ENCODE measurements at places on chromosomes 1 and 21. TPM values are rescaled to one million over a fixed set of nuclear protein-coding genes. Genes with fewer than 3 reads are reported as not detected.

- no peak for ATAC-seq
Observed at GRCh38 chr1:201096041-201096461, 16.2 kb downstream of the CACNA1S start.

DNA sequence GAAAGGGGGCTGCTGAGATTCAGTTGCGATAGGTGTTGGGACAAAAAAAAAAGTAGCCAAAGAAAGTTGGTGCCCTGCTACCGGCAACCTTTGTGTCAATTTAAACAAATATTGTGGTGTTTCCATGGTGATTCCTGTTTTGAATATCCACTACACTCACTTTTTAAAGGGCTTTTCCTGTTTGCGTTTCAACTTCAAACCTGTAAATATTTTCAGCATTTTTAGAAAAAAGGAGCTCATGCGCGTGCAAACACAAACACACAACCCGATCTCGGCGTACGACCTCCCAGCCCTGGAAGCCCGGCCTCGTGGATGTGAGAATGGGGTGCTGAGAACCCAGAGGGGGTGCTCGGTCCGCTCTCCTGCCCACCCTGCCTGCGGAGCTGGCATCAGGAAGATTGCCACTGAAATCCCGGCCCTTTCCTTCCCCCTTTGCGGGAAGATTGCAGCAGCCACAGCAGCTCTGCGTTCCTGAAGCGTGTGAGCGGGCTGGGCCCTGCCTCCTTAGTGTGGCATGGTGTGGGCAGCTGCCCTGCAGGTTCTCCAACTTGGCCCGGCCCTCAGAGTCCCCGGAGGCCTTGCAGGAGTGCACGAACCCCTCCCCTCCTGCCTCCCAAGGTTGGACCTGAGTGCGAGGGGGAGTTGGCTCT lies 34.8 kb downstream of the CASZ1 start:
- ATAC-seq = no peak

AMY1B gene
- total RNA-seq = not detected

DNA sequence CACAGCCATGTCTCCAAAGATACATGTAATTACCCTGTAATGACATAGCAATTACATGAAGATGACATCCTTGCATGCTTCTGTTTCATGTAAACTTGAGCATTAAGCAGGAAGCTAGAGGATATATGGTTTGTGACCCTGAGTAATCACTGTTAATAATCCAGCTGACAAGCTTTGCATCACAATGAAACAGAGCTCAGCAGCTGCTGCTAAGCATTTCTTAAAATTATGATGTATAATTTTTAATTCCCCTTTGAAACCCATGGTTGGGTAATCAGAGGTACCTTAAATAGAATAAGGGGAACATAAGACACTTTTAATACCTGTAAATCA lies 293.5 kb downstream of the NTNG1 start:
- no peak for ATAC-seq

SPRR3 gene
- total RNA-seq = not detected

GRCh38 chr1:87497380-87498203 lies 168.9 kb downstream of the LMO4 start:
- no peak for ATAC-seq

- no peak for ATAC-seq
Observed at GRCh38 chr1:35768350-35769187, 1.2 kb downstream of the CLSPN start.

DNA sequence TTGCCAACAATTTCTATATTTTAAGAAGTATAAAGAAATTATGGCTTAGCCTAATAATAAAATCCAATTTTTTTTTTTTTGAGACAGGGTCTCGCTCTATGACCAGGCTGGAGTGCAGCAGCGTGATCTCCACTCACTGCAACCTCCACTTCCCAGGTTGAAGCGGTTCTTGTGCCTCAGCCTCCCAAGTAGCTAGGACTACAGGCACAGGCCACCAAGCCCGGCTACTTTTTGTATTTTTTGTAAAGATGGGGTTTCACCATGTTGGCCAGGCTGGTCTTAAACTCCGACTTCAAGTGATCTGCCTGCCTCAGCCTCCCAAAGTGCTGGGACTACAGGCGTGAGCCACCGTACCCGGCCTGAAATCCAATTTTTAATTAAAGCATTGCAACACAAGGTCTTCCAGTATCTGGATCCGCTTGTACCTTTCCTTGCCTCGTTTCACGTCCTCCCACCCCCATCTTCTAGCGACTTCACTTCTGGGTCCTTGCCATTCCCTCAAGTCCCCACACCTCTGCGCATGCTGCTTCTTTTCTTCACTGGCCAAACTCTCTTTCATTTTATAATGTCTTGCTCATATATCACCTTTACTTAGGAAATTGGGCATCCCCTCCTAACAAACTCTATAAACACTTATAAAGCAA lies 2.3 kb downstream of the FUBP1 start:
- ATAC-seq = no peak

- ATAC-seq = no peak
Observed at GRCh38 chr1:20648438-20648837, 12.7 kb downstream of the DDOST start.

DNA sequence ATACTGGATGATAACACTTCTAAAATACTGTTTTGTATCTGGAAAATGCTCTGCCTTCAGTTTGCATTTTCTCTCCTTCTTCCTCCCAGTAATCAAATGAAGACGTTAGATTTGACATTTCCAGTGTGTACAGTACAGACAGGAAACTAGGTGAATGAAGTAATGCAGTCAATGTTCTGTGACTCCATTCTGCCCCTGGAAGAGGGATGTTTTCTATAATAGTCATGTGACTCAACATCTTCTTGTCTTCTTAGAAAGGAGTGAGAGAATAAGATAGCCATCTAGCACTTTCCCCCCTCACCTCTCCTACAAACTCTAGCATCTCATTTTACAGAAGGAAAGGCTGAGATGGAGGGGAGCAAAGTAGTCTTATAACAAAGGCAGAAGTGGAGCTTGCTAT lies 77.6 kb downstream of the DDR2 start:
- no peak for ATAC-seq

GRCh38 chr1:213119794-213120193 lies 68.8 kb downstream of the RPS6KC1 start:
- ATAC-seq = no peak

DNA sequence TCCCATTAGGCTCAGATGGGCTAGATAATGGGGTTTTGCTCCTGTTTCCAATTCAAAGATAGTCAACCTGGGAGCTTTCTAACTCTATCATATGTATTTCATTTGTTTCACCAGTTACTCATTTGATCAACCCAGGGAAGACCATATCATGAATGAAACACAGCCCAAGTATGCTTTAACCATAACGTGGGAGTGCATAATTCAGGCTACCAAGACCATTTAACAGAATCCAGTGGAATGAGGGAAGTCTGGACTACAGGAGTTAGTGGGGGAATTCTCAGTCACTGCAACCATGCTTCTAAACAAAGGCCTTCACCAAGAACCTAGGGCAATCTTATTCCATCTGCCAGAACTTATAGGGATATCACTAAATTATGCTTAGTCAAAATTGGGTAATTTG lies 15.0 kb upstream of the SLC16A1 start:
- no peak for ATAC-seq

GRCh38 chr1:246280551-246280950 lies 226.5 kb downstream of the SMYD3 start:
- ATAC-seq = no peak

- no peak for ATAC-seq
Observed at GRCh38 chr1:29460041-29460610, 223.8 kb downstream of the PTPRU start.

FCRL6 gene
- total RNA-seq = not detected

- peak; percentile 2 for ATAC-seq
Observed at GRCh38 chr1:185159966-185160365, 3.0 kb downstream of the SWT1 start.

DNA sequence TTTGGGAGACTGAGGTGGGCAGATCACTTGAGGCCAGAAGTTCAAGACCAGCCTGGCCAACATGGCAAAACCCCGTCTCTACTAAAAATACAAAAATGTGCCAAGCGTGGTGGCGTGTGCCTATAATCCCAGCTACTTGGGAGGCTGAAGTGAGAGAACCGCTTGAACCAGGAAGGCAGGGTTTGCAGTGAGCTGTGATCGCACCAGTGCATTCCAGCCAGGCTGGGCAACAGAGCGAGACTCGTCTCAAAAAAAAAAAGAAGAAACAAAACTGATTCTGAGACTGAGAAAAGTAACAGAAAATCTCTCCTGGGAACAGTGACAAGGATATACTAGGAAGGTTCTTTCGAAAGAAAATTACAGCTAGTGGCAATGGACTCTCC lies 20.9 kb downstream of the USP48 start:
- ATAC-seq = no peak

GNAT2 gene
- 0.32 TPM for total RNA-seq

DNA sequence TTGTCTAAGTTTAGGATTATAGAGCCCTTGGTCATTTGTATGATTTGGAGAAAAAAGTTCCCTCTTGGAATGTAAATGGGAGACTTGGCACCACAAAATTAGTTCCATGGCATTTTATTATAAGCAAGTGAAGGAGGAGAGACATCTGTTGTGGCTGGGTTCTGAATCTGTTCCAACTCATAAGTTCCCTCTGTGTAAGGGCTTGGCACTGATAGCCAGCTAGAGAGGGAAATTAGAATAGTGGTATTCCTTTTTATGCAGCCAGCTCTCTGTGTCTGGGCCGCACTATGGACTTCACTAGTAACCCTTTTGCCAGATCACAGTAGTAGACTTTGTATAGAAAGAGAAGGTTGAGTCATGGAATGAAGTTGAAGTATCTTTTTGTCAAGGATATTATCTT lies 31.1 kb downstream of the GNAI3 start:
- ATAC-seq = no peak

GRCh38 chr1:108569097-108569728 lies 9.3 kb downstream of the EEIG2 start:
- no peak for ATAC-seq

GRCh38 chr1:17826165-17826488 lies 71.0 kb downstream of the ACTL8 start:
- ATAC-seq = no peak

DNA sequence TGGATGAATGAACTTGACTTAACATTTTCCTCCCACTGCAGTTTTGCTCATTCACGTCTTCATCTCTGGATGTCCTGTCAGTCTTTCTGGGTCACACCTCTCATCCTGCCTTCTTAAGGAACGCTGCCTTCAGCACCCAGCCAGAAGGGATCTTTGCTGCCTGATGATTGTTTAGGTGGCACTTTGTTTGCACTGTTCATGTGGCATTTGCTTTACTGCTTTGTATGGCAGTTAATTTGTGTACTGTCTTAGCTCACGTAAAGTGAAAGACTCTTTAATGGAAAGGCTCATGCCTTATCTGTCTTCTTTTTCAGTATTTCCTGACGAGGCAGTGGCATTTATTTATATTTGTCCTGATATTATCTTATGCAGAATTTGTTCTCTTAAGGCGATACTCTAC lies 4.9 kb downstream of the MIA3 start:
- no peak for ATAC-seq

GRCh38 chr1:222785529-222785928 lies 29.3 kb upstream of the DISP1 start:
- no peak for ATAC-seq

DNA sequence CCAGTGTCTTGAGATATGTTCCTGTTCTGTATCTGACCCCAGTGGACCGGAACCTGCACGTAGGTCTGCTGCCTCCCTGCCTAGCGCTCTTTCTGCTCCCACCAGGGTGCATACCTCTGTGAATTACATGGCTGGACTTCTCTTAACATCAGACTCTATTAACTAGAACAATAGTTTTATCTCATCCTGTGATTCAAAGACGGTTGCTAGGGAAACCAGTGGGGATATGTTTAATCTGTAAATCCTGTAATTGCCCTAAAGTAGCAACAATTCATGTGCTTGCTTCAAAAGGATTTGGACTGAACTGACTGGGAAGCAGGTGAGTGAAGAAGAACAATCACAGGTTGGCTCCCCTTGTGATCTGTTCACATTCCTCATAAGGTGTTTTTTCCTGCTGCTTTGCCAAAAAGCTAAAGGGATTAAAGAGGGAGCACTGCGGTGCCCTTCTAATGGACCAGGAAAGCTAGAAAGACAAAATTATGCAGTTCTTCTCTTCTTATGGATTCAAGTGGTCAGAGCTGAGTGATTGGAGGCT lies 52.7 kb upstream of the DIRAS3 start:
- ATAC-seq = no peak

DNA sequence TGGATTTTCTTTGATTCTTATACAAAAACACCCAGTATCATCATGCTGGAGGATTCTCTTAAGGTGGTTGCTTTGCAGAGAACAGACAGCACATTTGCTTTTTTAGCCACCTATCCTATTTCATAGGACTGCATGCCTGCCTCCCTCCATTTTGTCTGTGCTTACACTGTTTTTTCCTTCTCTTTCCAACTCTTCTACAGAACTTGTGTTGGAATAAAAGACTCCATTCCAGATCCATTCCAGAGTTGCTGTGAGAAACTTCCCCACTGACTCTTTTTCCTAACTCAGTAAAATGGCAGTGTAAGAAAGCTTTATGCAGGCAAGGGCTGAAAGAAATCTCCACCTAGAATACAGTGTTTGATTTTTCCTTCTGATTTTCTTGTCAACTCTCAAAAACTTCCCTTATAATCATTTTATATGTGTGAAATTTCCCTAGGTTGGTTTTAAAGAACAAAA lies 5.2 kb upstream of the ARID1A start:
- no peak for ATAC-seq

DNA sequence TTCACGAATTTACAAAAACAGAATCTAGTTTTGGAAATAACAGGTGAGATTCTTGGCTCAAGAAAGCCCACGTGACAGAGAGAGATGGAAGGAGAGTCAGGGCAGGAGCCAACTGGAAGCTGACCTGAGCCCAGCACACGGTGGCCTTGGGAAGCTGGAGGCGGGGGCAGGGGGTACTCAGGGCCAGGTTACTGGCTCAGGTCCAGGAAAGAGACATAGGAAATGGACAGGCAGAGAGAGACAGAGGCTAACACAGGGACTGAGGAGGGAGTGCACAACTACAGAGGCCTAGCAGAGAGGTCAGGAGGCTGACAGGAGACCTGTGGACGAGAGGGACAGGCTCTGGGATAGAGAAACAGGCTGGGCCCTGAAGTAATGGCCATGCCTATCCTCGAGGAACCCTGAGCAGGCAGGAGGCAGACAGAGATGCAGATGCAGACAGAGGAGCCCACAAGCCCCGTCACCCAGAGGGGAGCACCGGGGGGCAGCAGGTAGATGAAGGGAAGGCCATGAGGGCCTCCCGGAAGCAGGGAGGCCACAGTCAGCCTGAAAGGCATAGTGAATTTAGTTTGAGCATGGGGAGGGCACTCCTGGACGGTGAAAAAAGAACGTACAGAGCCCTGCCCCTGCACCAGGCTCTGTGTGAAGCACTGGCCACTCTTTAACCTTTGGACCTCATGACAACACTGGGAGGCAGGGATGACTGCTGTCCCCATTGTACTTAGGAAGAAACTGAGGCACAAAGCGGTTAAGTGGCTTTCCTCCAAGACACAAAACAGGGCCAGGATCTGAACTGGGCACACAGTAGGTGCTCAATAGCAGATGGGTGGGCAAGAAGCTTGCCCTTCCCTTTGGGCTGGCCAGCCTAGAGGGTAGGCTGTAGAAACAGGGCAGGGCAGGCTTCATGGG lies 230.1 kb downstream of the TRABD2B start:
- ATAC-seq = no peak

Measured in activated T-helper 17 cell treated with anti-CD3 and anti-CD28 coated beads, Interleukin-2, amount 50 U/mL, for 72 hours (primary cell).